ENCODE measurements at places on chromosomes 3 and 15.

DNA sequence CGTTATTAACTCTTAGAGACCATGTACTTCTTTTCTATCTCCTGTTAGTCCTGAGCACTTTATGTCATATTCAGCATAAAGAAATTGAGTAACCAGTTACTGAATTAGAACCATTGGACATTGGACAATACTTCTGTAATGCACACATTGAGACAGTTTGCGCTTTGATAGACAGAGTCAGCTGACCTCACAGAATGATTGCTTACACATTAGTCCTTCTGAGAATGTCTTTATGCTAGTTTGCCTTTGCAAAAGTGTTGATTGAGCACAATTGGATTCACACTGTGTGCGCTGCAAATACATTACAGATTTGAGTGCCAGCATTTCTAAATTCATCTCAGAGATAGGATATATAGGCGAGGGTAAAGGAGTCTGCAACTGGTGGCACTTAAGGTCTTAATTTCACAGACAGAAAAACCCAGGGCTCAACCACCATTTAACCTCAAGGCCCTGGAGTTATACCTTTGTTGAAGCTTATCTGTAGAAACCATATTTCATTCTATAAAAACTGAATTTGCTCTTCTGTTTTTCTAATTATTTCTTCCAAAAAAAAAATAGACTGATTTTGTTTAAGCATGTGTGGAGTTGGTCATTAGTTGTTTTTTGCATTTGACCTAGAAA lies 3.8 kb downstream of the SERPINI1 start:
- no peak for DNase-seq

DNA sequence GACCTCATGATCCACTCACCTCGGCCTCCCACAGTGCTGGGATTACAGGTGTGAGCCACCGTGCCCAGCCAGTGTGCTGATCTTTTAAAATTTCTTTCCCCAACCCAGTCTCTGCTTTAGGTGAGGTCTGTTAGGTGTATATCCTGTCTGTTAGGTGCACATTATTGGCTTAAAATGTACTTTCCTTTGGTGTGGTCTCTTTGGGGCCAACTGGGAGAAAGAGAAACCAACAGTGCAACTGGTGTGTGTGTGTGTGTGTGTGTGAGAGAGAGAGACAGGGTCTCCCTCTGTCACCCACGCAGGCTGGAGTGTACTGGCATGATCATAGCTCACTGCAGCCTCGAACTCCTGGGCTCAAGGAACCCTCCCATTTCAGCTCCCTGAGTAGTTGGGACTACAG lies 50.3 kb upstream of the GNB5 start:
- DNase-seq: no peak

- no peak for DNase-seq
These were observed 21.0 kb downstream of the RARB start for GRCh38 chr3:25448750-25449692.

- no peak for DNase-seq
These were observed 14.0 kb downstream of the ITPR1 start for GRCh38 chr3:4507024-4507596.

GRCh38 chr15:88707771-88708654 lies 69.2 kb downstream of the ISG20 start:
- DNase-seq: no peak

GRCh38 chr3:57896691-57897090 lies 111.5 kb upstream of the FLNB start:
- DNase-seq: peak; percentile 94

DNA sequence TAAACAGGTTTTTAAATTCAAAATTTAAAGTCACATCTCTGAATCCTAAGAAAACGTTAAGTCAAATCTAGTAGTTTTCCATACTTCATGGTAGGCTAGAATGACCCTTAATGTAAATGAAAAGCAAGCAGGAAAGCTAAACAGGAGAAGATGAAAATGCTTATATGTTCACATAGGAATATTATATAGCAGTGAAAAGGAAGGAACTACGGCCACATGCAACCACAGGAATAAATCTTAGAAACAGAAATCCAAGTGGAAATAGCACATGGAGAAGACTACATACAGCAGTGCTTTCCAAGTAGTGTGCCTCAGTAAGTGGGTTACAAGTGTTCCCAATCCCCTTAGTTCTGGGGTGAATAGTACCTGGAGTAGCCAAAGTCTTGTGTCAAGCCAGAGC lies 296.2 kb downstream of the FHIT start:
- no peak for DNase-seq

- peak; percentile 7 for DNase-seq
These were observed 1.3 kb downstream of the MINAR1 start for GRCh38 chr15:79433276-79433990.

DNA sequence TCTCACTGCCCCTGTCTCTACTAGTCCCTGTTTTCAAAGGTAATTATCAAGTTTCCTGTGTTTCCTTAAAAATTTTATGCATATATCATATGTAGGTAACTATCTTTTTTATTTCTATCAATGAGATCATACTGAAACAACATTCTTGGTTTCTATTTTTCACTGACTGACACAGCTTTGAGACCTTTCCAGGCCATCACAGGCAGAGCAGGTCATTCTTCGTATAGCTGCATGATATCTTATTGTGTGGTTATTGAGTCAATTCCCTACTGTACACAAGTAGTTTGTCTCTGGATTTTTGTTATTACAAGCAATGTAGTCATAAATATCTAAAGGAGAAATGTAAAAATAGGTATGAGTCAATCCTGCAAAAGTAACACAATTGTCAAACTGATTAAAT lies 169.6 kb downstream of the CFAP20DC start:
- DNase-seq: no peak

DNA sequence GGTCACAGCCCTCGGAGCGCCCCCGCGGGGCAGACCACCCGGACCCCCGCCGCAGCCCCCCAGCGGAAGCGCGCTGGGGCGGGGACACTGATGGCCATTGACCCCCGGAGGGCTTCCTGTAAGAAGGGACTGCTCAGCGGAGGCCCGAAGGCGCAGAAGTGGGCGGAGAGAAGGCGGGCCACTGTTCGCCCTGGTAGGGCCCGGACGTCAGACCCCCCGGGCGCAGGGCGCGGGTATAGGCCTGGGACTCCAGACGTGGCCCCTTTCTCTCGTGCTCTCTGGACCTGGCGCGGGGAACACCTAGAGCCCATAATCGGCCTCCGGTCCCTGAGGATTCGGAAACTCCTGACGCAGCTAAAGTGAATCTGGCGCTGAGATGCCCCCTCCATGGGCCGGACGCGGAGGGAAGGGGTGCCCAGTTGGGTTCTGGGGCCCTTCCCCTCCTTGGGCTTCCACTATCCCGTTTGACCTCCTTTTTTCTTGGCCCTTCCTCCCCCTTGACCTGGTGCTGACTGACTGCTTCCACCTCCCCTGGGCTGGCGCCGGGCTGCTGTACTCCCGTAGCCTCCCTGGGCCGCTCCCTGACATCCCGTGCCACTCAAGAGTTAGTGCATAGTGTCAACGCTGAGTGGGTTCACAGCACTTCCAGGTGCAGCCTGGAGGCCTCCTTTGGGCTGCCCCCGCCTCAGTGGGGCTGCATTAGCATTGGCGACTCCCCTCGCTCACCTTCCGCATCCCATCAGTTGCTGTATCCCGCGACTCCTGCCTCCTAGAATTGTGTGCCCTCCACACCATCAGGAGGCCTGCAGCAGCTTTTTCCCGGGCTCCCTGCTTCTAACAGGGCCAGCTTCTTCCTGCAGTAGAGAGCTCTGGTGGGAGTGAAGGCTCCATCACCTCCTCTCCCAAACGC lies 694 bp downstream of the ABTB1 start:
- DNase-seq: no peak

DNA sequence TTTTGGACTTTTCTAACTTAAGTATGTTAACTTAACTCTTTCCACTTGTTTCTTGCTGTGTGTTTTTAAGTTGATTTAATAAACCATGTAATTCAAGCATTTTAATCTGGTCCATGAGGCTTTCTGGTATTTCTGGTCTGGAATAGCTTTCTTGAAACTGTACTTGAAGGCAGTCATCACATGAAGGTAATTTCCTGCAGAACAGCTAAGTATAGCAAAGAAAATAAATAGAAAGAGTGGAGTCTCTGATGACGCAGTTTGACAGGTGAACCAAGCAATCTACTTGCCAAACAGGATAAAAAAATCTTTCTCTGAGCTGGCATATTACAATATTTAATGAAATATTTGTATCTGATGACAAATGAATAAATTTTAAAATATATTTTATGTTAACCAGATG lies 74.9 kb downstream of the BTLA start:
- no peak for DNase-seq

GRCh38 chr3:87287011-87287410 lies 10.6 kb upstream of the POU1F1 start:
- no peak for DNase-seq

DNA sequence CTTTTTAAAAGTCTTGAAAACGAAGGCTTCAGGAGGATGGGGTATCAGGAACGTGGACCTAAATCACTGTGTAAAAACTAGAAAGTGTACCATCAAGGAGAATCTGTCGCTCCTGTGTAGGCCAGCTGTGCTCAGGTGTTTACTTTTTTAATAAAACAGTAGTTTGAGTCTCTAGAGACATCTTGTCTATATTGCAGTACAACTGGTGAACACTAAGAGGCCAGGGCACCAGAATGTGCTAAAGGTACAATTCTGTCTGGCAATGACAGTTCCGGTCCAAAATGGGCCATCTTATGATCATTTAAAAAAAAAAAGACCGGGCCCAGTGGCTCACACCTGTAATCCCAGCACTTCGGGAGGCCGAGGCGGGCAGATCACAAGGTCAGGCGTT lies 61.8 kb upstream of the MCF2L2 start:
- DNase-seq: no peak

DNA sequence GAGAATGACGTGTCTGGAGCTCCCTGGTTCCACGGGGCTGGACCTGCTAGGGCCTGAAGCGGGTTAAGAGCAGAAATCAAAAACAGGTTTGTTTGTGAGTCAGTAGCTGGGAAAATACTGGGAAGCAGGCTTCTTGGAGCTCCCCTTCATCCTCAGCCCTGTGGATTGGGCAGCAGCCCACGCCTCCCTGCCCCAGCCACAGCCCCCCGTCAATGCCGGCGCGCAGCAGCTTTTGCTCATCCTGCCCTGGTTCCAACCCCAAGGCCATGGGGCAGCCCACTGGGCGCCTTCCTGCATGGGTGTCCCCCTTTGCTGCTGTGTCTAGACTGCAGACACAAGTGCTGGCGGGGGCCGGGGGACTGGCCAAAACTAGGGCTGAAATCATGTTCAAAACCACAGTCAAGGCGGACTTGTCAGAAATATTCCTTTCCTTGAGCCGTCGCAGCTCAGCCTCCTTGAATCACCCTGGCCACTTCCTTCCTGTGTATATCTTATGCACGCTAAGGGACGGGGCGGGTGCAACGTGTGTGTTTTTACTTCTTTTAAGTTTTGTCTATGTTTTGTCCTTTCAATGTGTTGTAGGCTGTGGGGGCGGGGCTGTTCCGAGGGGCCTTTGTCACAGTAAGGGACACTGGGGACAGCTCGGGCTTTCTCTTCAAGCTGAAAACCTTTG lies 108.1 kb downstream of the KLF13 start:
- no peak for DNase-seq

DNA sequence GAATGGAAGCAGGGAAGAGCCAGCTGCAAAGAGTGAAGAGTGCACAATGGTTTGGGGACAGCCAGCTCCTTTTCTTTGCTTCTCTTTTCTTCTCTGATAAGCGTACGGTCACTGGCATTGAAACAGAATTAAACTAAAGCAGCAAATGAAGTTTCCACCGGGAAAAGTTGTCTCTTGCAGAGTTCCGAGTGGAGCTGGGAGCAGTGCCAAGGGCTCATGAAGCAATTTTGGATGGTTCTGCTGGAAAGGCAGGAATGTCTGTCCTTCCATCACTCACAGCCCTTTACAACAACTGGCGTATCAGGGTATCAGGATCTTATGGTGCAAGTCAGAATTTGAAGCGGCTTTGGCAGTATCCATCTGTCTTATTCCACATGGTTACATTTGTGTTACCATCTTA lies 1042.9 kb downstream of the NTRK3 start:
- DNase-seq: no peak

DNA sequence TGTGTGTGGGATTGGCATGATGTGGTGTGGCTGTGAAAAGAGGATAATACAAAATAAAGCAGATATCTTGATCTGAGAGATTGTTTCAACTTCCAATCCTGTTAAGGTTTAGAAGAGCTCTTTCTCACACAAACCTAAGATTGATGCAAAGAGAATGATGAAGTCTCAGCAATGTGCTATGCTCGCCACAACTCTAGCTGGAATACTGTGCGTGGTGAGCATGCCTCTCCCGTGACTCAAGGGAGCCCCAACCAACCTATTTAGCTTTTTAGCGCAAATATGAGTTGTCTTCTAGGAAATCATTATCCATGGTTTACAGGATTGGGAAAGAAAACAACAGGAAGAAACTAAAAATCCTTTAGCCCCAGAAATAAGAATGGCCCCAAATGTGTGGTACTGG lies 28.5 kb downstream of the BTLA start:
- no peak for DNase-seq

GRCh38 chr3:9416139-9416780 lies 18.8 kb downstream of the SETD5 start:
- no peak for DNase-seq

- DNase-seq: no peak
These were observed 5.0 kb upstream of the PRRT3 start for GRCh38 chr3:9957214-9957613.
